H7 (cell line): ENCODE measurements at places on chromosomes 7 and 10. TPM values are rescaled to one million over a fixed set of nuclear protein-coding genes. Genes with fewer than 3 reads are reported as not detected.

The SEMA4G gene
- 3.4 and 8.2 TPM in 2 replicates for total RNA-seq

The GNAI1 gene
- total RNA-seq: 19.4 and 35.3 TPM in 2 replicates

The SCART1 gene
- total RNA-seq: 0.03 and 0.44 TPM in 2 replicates

The LRRC18 gene
- total RNA-seq: not detected in 2 replicates

The IKZF1 gene
- 0.81 and 1.4 TPM in 2 replicates for total RNA-seq

The LIPM gene
- total RNA-seq: not detected in 2 replicates

The CDC14C gene
- 0.07 TPM in 1 of 2 replicates, not detected in the other for total RNA-seq

The TIMM23B gene
- 7.8 and 10.9 TPM in 2 replicates for total RNA-seq

The TEX36 gene
- not detected in 2 replicates for total RNA-seq

The CELF2 gene
- total RNA-seq: 6.4 and 8.5 TPM in 2 replicates

The GPC2 gene
- total RNA-seq: 39.1 and 65.8 TPM in 2 replicates

The MDH2 gene
- 206 and 246 TPM in 2 replicates for total RNA-seq

The IFIT2 gene
- total RNA-seq: 0.18 and 0.45 TPM in 2 replicates

The TMEM130 gene
- total RNA-seq: 0.24 and 0.37 TPM in 2 replicates

The NUB1 gene
- 22.7 and 35.3 TPM in 2 replicates for total RNA-seq

The LIPK gene
- not detected in 2 replicates for total RNA-seq

The CTNNA3 gene
- total RNA-seq: 2.3 and 10.6 TPM in 2 replicates

The SLC16A12 gene
- total RNA-seq: 4.1 and 5.4 TPM in 2 replicates

The MALRD1 gene
- 0.69 TPM in 1 of 2 replicates, not detected in the other for total RNA-seq

The IL15RA gene
- 1.1 and 2.0 TPM in 2 replicates for total RNA-seq

The ANKRD1 gene
- total RNA-seq: 0.22 and 1.3 TPM in 2 replicates

The PDE1C gene
- total RNA-seq: 0.14 and 0.52 TPM in 2 replicates

The CALHM1 gene
- 0.07 TPM in 1 of 2 replicates, not detected in the other for total RNA-seq

The CDK1 gene
- total RNA-seq: 187 and 202 TPM in 2 replicates

The DLG5 gene
- 28.2 and 31.7 TPM in 2 replicates for total RNA-seq

The CCL24 gene
- total RNA-seq: not detected in 2 replicates

The SEMA3E gene
- 1.7 and 5.8 TPM in 2 replicates for total RNA-seq

The CYP2C19 gene
- total RNA-seq: 0.04 and 0.14 TPM in 2 replicates

The CFAP70 gene
- 0.15 and 0.45 TPM in 2 replicates for total RNA-seq

The SNCG gene
- total RNA-seq: 23.4 and 26.7 TPM in 2 replicates

The TEX47 gene
- total RNA-seq: not detected in 2 replicates

The PLCE1 gene
- total RNA-seq: 0.52 and 0.69 TPM in 2 replicates

The ICA1 gene
- 5.4 and 11.8 TPM in 2 replicates for total RNA-seq

The RBP4 gene
- total RNA-seq: 1.1 TPM in 1 of 2 replicates, not detected in the other

The ABCB4 gene
- total RNA-seq: 0.69 and 0.85 TPM in 2 replicates

The OPN1SW gene
- total RNA-seq: not detected in 2 replicates

The ERVW-1 gene
- total RNA-seq: 0.52 and 1.1 TPM in 2 replicates

The TMEM176B gene
- 0.37 and 0.80 TPM in 2 replicates for total RNA-seq

The TSPAN33 gene
- 19.7 and 22.1 TPM in 2 replicates for total RNA-seq

The TAS2R4 gene
- 0.17 and 0.63 TPM in 2 replicates for total RNA-seq

The GCK gene
- total RNA-seq: 2.8 and 3.7 TPM in 2 replicates

The PNLIP gene
- not detected in 2 replicates for total RNA-seq

The ZNF716 gene
- not detected in 2 replicates for total RNA-seq

The PLXNA4 gene
- 0.59 and 1.0 TPM in 2 replicates for total RNA-seq

The HMX2 gene
- total RNA-seq: 0.07 TPM in 1 of 2 replicates, not detected in the other

The RBM28 gene
- total RNA-seq: 24.2 and 29.4 TPM in 2 replicates

The SFRP5 gene
- 1.9 and 2.3 TPM in 2 replicates for total RNA-seq

The REEP3 gene
- total RNA-seq: 16.1 and 24.5 TPM in 2 replicates

The SPDYE16 gene
- not detected in 2 replicates for total RNA-seq

The ASIC3 gene
- 1.4 and 1.6 TPM in 2 replicates for total RNA-seq

The LEP gene
- total RNA-seq: not detected in 2 replicates
